Stimulated activated naive B cell treated with anti-CD40 and anti-IgM and Interleukin-4, amounts not matched to agents 10 μg/mL and 1 μg/mL and 100 μg/mL, for 72 hours (primary cell): ENCODE measurements at places on chromosomes 6 and 20.

DNA sequence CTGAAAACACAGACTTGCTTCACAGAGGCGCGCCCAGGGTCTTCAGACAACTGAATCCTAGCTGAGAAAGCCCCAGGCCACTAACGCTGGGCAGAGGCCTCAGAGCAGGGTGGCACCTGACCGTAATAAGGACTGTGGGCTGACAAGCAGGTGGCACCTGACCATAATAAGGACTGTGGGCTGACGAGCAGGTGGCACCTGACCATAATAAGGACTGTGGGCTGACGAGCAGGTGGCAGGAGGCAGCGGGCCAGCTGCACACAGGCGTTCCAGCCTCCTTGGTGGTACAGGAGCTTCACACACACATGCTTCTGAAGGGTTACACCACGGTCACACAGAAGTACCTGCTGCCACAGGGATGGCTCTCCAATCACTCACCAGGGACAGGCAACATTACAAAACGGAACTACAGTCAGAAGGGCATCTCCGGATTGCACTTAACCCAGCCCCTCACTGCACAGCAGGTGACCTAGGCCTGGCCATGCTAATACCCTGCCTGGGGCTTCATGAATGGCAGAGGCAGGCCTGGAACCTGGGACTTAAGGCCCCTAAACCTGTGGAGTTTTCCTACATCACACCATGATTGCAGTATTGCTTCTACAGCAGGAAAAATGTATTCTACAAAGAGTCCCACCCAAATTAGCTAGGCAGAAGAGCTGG lies 50.8 kb downstream of the PSMG4 start:
- peaks cover 7% of the 10 kb centered on the region for H3K36me3 ChIP-seq
- no peaks in the 10 kb centered on the region for H3K4me1 ChIP-seq
- no peak overlapping the region for H3K4me3 ChIP-seq
- peaks cover 14% of the 10 kb centered on the region for H3K27me3 ChIP-seq
- no peak overlapping the region for H3K27ac ChIP-seq
- no peak for DNase-seq

GRCh38 chr6:106556368-106556960 lies 72.8 kb downstream of the RTN4IP1 start:
- no peak overlapping the region for H3K27ac ChIP-seq
- peaks cover 4% of the 10 kb centered on the region for H3K4me1 ChIP-seq
- DNase-seq, result no peak

GRCh38 chr20:9884666-9885065 lies 45.8 kb upstream of the PAK5 start:
- peaks cover 1% of the 10 kb centered on the region for H3K36me3 ChIP-seq
- no peaks in the 10 kb centered on the region for H3K4me1 ChIP-seq
- H3K27ac ChIP-seq, result no peak overlapping the region
- peaks cover 12% of the 10 kb centered on the region for H3K27me3 ChIP-seq
- no peak overlapping the region for H3K4me3 ChIP-seq

DNA sequence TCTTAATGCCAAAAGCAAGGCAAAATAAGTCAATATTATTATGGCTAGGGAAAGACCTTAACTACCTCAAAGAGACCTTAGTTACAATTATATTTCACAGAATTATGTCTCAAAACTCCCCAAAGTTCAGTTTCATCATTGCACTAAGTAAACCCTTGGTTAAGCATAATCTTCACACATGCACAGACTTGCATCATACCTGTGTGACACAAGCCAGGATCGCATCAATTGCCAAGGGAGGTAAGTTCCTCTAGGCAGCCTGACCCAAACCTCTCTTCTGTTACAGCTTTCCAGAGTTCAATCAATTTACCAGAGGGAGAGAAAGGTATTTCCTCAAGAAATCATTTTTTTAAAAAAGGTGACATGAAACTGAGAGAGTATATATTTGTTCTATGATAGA lies 31.9 kb upstream of the PRSS35 start:
- H3K4me3 ChIP-seq, result no peak overlapping the region
- no peaks in the 10 kb centered on the region for H3K4me1 ChIP-seq
- H3K27ac ChIP-seq, result no peak overlapping the region
- H3K27me3 ChIP-seq, result peaks cover 6% of the 10 kb centered on the region
- no peaks in the 10 kb centered on the region for H3K36me3 ChIP-seq

GRCh38 chr6:116737004-116737403 lies 28.5 kb downstream of the FAM162B start:
- no peak overlapping the region for H3K27ac ChIP-seq
- H3K36me3 ChIP-seq, result peaks cover 21% of the 10 kb centered on the region
- no peaks in the 10 kb centered on the region for H3K4me1 ChIP-seq
- no peaks in the 10 kb centered on the region for H3K27me3 ChIP-seq
- no peak for DNase-seq

GRCh38 chr6:72216222-72217068 lies 330.1 kb downstream of the RIMS1 start:
- no peaks in the 10 kb centered on the region for H3K4me1 ChIP-seq
- H3K27ac ChIP-seq, result no peak overlapping the region
- no peak overlapping the region for H3K4me3 ChIP-seq
- H3K27me3 ChIP-seq, result no peaks in the 10 kb centered on the region
- H3K36me3 ChIP-seq, result no peaks in the 10 kb centered on the region

- DNase-seq, result no peak
- no peak overlapping the region for H3K27ac ChIP-seq
- H3K27me3 ChIP-seq, result peaks cover 74% of the 10 kb centered on the region
- H3K4me3 ChIP-seq, result no peak overlapping the region
- H3K4me1 ChIP-seq, result no peaks in the 10 kb centered on the region
Measured at GRCh38 chr6:30424549-30424948, 64.8 kb upstream of the HLA-E start.

- DNase-seq, result peak; percentile 63
- H3K27me3 ChIP-seq, result peaks cover 51% of the 10 kb centered on the region
- H3K27ac ChIP-seq, result peak overlapping the region; percentile 72
- peak overlapping the region; percentile 53 for H3K4me3 ChIP-seq
- H3K36me3 ChIP-seq, result no peaks in the 10 kb centered on the region
- peaks cover 21% of the 10 kb centered on the region for H3K4me1 ChIP-seq
Measured at GRCh38 chr20:63441136-63442099, 31.0 kb downstream of the KCNQ2 start.

GRCh38 chr6:56518995-56519767 lies 123.5 kb downstream of the DST start:
- peaks cover 2% of the 10 kb centered on the region for H3K4me1 ChIP-seq
- no peak overlapping the region for H3K27ac ChIP-seq
- H3K27me3 ChIP-seq, result no peaks in the 10 kb centered on the region
- DNase-seq, result no peak

DNA sequence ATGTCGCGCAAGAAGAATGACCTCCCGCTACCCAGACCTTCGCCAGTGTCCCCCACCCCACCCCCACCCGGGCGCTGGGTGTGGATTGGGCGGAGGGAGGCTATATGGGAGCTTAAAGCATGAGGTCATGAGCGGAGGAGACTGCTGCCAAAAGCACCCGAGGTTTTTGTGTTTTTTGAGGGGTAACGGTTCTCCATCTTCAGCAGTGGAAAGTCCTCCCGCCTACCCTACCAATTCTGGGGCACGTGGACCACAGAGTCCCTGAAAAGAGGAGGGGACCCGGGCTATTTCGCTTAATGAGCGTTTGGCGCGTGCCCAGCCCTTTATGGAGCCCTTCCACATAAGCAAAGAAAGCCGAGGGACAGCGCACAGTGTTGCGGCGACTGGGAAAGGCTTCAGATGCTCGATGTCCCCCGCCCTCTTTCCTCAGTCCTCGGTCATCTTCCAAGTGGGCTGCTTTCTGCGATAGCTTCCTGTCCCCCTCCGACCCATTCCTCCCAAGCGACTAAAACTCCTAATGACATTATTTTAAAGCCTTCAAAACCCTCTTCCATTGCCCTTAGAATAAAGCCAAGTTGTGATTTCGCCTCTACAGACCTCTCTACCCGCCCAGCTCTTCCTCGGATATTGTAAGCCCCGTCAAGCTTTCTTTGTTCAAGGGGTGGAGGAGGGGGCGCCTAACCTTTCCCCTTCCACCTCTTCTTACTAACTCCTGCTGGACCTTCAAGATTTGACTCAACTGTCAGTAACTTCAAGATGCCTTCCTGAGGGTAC lies 2.1 kb upstream of the TRERF1 start:
- peak overlapping the region; percentile 38 for H3K27ac ChIP-seq
- DNase-seq, result no peak
- peak overlapping the region; percentile 92 for H3K4me3 ChIP-seq
- peaks cover 41% of the 10 kb centered on the region for H3K27me3 ChIP-seq
- peaks cover 2% of the 10 kb centered on the region for H3K36me3 ChIP-seq

- H3K27me3 ChIP-seq, result no peaks in the 10 kb centered on the region
Measured at GRCh38 chr6:41306187-41306854, 19.8 kb upstream of the TREM1 start.

GRCh38 chr6:25898289-25898977 lies 24.4 kb upstream of the SLC17A3 start:
- DNase-seq, result no peak
- H3K27ac ChIP-seq, result no peak overlapping the region
- H3K4me1 ChIP-seq, result no peaks in the 10 kb centered on the region
- H3K27me3 ChIP-seq, result no peaks in the 10 kb centered on the region
- no peaks in the 10 kb centered on the region for H3K36me3 ChIP-seq

DNA sequence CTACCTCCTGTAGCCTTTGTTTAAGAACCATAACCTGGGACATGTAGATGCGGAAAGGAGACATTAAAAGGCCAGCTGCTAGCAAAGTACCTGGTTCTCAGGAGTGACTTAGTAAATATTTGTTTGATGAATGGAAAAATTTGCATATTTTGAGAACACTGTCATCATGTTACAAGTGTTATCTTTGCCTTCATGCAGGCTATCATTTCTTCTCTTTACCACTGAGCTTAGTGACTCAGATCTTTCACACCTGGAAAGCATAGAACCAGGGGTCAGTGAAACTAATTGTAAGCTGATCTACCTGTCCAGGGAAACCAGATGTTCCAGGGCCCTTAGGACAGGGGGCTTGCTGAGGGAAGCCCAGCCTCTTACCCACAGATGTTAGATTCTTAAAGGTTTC lies 5.4 kb downstream of the ZFP57 start:
- peaks cover 15% of the 10 kb centered on the region for H3K36me3 ChIP-seq
- DNase-seq, result no peak
- no peak overlapping the region for H3K27ac ChIP-seq
- H3K4me3 ChIP-seq, result no peak overlapping the region

DNA sequence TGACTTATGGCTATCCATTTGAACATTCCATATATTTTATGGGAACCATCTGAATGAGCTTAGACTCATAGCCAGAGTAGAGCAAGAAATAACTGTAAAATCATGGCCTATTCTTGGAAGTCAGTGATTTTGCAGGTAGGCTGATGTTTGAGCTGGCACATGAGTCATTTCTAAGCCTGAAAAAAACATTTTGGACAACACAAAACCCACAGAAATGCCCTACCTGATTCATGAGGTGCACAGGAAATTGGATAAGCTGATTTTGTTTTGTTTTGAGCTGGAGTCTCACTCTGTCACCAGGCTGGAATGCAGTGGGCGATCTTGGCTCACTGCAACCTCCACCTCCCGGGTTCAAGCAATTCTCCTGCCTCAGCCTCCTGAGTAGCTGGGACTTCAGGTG lies 443.0 kb downstream of the PKHD1 start:
- no peak overlapping the region for H3K4me3 ChIP-seq
- H3K27me3 ChIP-seq, result no peaks in the 10 kb centered on the region
- no peaks in the 10 kb centered on the region for H3K4me1 ChIP-seq
- no peaks in the 10 kb centered on the region for H3K36me3 ChIP-seq
- no peak overlapping the region for H3K27ac ChIP-seq
- no peak for DNase-seq

DNA sequence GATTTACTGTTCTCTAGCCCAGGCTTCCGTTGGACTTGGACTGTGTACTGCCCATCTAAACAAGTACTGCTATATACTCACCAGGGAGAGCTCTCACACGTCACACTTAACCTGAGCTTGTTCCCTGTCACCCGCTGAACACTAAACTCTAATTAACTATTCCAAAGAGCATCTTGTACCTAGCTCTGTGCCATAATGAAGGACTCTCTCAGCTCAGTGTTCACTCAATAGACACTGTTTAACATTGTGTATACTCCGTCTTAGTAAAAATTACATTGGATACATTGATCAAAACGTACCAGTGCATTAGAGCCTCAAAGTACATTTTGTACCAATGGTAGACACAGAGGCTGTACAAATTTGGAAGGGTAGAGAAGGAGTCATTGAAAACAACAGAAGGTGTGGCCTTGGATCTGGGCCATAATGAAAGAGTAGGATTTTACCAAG lies 55.4 kb upstream of the EPHA7 start:
- DNase-seq, result no peak
- H3K27ac ChIP-seq, result no peak overlapping the region
- no peaks in the 10 kb centered on the region for H3K4me1 ChIP-seq

GRCh38 chr6:123962508-123962907 lies 158.8 kb downstream of the NKAIN2 start:
- H3K4me1 ChIP-seq, result no peaks in the 10 kb centered on the region
- H3K36me3 ChIP-seq, result no peaks in the 10 kb centered on the region
- H3K27me3 ChIP-seq, result no peaks in the 10 kb centered on the region
- H3K4me3 ChIP-seq, result no peak overlapping the region
- H3K27ac ChIP-seq, result no peak overlapping the region
- no peak for DNase-seq

- peaks cover 7% of the 10 kb centered on the region for H3K27me3 ChIP-seq
- no peak for DNase-seq
- no peak overlapping the region for H3K4me3 ChIP-seq
- peaks cover 19% of the 10 kb centered on the region for H3K4me1 ChIP-seq
- no peak overlapping the region for H3K27ac ChIP-seq
- H3K36me3 ChIP-seq, result no peaks in the 10 kb centered on the region
Measured at GRCh38 chr6:110556317-110557110, 80.1 kb upstream of the SLC22A16 start.

- peak; percentile 47 for DNase-seq
Measured at GRCh38 chr20:1537731-1538058, 19.8 kb downstream of the SIRPD start.

- no peak for DNase-seq
- H3K36me3 ChIP-seq, result no peaks in the 10 kb centered on the region
- no peak overlapping the region for H3K4me3 ChIP-seq
- H3K27me3 ChIP-seq, result peaks cover 3% of the 10 kb centered on the region
Measured at GRCh38 chr6:2460216-2460745, 214.9 kb upstream of the GMDS start.

- no peaks in the 10 kb centered on the region for H3K27me3 ChIP-seq
- H3K36me3 ChIP-seq, result no peaks in the 10 kb centered on the region
- H3K4me3 ChIP-seq, result no peak overlapping the region
- no peak overlapping the region for H3K27ac ChIP-seq
- H3K4me1 ChIP-seq, result peaks cover 4% of the 10 kb centered on the region
- DNase-seq, result no peak
Measured at GRCh38 chr6:13554929-13555333, 19.5 kb upstream of the SIRT5 start.

DNA sequence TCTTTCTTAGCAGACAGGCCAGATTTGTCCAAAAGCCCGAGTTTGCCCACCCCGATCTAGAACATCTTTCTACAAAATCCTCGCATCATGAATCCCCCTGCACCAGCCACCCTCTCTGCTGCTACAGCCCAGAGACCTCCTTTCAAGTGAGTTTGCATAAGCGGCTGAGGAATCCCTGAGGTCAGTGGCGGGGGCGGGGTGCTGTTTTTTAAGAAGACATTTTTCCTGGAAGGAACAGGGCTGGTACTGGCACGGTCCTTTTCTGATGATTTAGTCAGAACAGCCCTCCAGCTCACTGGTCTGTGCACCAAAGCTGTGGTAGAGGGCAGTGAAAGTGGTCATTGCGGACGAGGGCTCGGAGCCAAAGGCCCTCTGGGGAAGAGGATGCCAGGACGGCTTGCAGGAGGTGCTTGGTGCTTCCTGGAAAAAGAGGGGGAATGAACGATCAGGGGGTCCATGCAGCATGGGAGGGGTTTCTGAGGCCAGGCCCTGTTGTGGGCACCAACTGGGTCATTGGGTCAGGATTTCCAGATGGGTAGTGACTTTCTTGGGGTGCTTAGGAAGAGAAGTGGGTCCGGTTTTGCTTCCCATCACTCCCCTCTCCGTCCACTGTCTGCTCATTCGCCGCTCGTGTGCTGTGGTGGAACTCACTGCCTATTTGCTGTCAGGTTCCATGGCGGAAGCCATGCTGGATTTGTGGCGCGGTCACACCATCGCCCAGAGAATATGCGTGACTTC lies 50.4 kb downstream of the GNAS-AS1 start:
- no peaks in the 10 kb centered on the region for H3K4me1 ChIP-seq
- no peak overlapping the region for H3K4me3 ChIP-seq
- H3K36me3 ChIP-seq, result no peaks in the 10 kb centered on the region
